ENCODE measurements at places on chromosomes 2 and 18.

- no peak for DNase-seq
Measured at GRCh38 chr18:60277855-60278480, 94.6 kb downstream of the MC4R start.

GRCh38 chr2:136207030-136207623 is 89.2 kb upstream of the CXCR4 start:
- no peak for DNase-seq

DNA sequence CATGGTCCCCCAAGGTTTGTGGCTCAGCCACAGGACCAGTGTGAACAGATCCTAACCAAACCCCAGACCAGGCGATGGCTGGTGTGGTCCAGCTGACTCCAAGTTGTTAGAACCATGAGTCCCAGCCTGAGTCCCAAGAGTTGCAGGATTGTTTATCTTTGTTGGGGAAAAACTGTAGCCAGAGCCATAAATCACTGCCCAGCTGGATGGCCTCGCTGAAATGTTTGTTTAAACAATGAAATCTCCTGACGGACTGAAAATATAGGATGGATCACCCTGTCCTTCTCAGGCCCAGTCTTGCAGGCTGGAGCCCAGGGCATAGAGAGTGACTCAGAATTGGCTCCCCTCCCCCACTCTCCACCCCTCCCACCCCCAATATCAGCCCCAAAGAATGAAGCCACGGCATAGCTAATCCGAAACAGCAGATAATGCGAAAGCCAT is 36.4 kb downstream of the PKDCC start:
- no peak for DNase-seq

- DNase-seq: no peak
Measured at GRCh38 chr18:3071676-3072075, 58.7 kb upstream of the LPIN2 start.

GRCh38 chr18:63271881-63272299 is 47.7 kb downstream of the BCL2 start:
- DNase-seq: no peak

DNA sequence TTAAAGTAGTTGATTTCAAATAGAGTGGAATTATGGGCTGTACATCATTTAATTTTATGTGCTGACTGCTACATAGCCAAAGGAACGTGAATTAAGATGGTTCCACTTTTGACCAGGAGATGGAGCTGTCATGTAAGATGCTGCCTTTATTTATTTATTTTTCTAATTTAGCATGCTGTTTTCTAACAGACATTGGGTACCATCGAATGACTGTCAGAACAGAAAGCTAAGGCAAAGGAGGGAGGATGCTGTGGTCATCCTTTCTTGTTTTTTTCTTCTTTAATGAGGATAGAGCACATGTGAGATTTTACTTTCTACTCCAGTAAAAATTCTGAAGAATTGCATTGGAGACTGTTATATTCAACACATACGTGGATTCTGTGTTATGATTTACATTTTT is at the start of gene SCN2A:
SCN2A (plus strand) TSS at position 185 of the 400 bp plus-strand sequence. CDS start 56,410 bp downstream, outside the sequence.
- no peak for DNase-seq

- DNase-seq: no peak
Measured at GRCh38 chr2:226655871-226656270, 143.7 kb downstream of the IRS1 start.

DNA sequence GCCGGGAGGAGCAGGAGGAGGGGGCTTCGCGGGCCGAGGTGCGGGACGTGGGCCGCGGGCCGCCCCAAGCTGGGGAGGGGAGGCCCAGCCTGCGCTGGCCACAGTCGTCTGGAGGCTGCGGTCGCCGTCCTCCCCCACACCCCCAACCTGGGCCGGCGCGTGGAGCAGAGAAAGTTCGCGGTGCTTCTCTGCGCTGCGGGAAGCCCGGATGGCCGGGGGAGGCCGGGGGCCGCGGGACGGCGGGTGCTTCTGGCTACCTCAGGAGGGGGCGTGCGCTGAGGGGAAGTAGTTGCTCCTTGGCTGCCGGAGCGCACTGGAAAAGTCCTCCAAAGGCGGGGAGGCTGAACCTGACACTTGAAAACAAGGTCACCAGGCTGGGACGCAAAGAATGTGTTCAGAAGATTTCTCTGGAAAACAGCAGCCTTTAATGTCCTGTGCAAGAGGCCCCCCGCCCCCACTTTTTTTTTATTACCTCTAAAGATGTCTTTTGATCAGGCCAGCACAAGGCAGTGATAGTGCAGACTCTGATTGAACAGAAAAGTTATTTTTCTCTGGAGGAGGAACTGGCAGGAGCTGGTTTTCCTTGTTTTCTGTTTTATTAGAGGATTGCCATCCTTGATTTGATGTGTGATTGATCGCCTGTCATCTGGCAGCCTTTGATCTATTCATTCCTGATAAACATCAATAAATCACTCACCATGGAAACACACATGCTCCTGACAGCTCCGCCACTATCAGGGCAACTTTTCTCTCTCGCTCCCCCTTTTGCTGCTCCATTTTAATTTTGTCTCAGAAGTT is 1.6 kb downstream of the TSHZ1 start:
- peak; percentile 35 for DNase-seq

DNA sequence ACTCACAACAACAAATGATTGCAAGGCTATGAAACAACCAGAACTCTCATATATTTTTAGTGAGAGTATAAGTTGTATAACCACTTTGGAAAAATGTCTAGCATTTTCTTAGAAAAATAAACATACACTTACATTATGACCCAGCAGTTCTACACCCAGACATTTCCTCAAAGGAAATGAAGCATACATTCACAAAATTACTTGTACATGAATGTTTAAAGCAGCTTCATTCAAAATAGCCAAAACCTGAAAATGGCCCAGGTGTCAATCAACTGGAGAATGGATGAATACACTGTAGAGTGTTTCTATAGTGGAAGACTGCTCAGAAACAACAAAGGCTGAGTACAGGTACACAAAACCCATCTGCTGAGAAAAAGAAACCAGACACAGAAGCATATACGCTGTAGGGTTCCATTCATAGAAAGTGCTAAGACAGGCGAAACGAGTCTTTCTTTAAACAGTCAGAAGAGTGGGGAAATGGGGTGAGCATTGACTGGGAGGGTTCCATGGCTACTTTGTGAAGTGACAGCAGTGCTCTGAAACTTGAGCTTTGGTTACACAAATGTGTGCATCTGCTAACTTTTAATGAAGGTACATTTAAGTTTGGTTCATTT is 799.0 kb downstream of the DCDC2C start:
- no peak for DNase-seq

DNA sequence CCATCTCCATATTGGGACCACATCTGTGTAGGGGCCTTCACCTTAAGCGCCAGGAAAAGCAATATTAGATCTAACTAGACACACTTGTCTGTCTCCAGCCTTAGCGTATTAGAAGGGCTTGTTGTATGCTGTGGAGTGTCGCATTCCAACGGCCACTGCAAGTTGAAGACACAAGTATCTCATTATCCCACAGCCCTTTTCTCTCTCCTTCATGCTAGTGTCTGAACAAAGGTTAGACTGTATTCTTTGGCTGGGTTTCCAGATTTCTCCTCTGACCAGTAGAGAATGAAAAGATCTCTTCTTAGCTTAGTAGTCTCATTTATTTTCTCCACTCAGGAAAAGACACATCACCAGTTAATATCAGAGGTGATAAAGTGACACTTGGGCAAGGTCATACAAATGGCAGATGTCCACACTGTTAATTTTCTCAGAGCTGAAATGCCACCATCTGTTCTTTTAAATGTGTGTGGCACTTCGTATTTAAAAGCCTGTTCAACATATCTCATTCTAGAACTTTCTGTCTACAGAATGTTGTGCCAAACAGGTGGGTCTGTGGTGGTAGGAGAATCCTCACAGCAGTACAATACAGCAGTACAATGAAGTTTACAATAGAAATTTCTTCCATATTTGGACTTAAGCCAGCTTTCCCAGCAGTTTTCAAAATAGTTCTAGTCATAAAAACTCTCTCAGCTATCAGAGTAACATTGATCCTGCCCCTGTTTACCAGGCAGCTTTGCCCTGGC is 94.0 kb upstream of the ITGA6 start:
- DNase-seq: no peak

GRCh38 chr2:147607379-147607778 is 237.4 kb upstream of the ACVR2A start:
- DNase-seq: no peak

GRCh38 chr2:168454737-168455644 is 1.1 kb upstream of the CERS6 start:
- no peak for DNase-seq

- no peak for DNase-seq
Measured at GRCh38 chr2:24984912-24985311, 13.2 kb upstream of the DNAJC27 start.

- DNase-seq: no peak
Measured at GRCh38 chr18:62878305-62878704, 163.0 kb downstream of the PHLPP1 start.

DNA sequence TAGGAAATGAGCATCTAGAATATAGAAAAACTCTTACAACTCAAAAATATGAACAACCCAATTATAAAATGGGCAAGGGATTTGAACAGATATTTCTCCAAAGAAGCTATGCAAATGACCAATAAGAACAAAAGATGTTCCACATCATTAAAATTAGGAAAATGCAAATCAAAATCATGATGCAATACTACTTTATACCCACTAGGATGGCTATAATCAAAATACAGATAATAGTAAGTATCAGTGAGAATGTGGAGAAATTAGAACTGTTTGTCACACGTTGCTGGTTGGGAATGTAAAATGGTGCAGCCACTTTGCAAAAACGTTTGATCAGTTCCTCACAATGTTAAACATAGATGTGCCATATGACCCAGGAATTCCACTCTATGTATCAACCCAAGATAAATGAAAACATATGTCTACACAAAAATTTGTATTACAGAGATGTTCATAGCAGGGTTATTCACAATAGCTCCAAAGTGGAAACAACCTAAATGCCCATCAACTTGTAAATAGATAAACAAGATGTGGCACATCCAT is 558.4 kb downstream of the SLC4A3 start:
- no peak for DNase-seq

DNA sequence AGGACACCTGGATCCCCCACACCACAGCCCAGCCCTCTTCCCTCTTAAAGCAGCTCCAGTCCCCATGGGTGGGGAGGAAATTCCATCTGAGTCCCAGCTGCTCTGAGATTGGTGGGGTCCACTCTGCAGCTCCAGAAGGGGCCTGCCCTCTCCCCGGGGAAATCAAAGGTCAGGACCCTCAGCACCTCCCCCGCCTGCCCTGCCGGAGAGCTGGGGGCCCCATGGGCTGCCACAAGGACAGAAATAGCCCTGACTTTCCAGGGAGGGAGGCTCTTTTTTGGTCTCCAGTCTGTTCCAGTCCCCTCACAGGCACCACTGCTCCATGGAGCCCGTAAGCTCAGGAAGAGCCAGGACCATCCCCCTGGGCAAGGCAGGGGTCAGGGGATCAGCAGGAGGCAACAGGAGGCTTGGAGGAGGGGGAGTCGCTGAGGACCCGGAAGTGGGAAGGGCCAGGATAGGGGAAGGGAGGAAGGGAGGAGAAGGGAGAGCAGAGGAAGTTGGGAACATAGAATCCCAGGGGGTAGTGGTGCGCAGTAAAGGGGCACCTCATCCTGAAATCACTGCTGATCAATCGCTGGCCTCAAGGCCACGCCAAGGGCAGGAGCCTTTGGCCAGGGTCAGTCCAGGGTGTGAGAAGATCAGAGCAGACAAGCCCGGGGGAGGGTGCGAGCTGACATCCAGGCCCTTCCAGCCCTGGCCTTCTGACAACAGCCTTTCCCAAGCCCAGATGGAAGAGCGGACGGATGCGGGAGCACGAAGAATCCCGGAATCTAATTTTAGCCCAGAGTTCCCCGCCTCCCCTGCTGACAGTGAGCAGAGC is 7.6 kb downstream of the ADRA2B start:
- no peak for DNase-seq

GRCh38 chr2:148603562-148603920 is 41.0 kb upstream of the EPC2 start:
- no peak for DNase-seq

DNA sequence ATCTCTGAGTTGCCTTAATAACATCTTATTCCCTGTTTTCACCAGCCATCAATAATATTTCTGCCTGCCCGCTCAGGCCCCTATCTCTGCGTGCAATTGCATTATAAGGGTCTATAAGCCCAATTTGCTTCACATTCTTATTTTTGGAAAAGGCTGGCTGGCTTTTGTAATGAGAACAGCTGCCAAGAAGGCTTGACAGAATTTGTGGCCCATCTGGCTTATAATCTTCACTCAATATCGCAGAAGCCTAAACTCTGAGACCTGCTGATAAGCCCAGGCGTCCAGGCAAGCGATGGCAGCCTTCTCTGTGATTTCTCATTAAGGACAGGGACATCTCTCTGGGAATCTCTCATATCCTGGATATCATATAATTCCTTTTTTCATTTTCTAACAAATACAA is 1618.6 kb upstream of the CELF4 start:
- no peak for DNase-seq

GRCh38 chr2:231866450-231866849 is 59.7 kb downstream of the NPPC start:
- no peak for DNase-seq

- no peak for DNase-seq
Measured at GRCh38 chr2:124122340-124122739, 97.3 kb downstream of the CNTNAP5 start.

- no peak for DNase-seq
Measured at GRCh38 chr18:45651275-45651674, 36.0 kb downstream of the SLC14A2 start.

- peak; percentile 18 for DNase-seq
Measured at GRCh38 chr18:49031511-49032188, 80.9 kb upstream of the SMAD7 start.

DNA sequence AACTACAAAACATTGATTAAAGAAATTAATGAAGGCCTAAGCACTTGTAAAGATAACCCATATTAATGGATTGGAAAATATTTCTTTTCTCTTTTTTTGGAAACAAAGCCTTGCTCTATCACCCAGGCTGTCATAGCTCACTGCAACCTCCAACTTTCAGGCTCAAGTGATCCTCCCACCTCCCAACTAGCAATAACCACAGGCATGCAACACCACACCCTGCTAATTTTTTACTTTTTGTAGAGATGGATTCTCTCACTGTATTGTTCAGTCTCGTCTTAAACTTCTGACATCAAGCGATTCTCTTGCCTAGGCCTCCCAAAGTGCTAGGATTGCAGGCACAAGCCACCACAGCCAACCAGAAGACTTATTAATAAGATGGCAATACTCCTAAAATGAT is 73.4 kb upstream of the NDUFV2 start:
- no peak for DNase-seq

DNA sequence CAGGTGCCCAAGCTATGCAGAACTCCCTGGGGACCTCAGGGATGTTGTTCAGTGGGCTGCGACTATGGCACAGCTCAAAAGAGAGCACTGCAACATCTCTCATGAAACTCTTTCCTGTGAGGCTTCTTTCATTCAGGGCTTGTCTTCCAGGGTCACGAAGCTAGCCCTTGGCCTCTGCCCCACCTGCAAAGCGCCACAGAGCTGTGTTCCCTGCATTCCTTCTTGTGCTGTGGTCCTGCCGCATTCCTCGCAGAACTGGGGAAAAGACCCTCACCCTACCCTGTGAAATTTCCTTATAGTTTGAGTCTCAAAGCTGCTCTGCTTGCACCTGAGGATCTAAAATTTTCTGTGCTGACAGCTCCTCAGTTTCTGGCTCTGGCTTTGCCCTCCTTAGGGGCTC is 26.3 kb upstream of the ITGB6 start:
- DNase-seq: no peak

- no peak for DNase-seq
Measured at GRCh38 chr2:74223941-74224770, 25.7 kb downstream of the MTHFD2 start.
